AG20443 (cell line): ENCODE measurements at places on chromosomes 13 and 19.
A peak's percentile ranks its signal among the peaks of the same experiment; 100 is the strongest.

- peak; percentile 57 for DNase-seq
These were observed 14.9 kb upstream of the SCN1B start for GRCh38 chr19:35015270-35015953.

DNA sequence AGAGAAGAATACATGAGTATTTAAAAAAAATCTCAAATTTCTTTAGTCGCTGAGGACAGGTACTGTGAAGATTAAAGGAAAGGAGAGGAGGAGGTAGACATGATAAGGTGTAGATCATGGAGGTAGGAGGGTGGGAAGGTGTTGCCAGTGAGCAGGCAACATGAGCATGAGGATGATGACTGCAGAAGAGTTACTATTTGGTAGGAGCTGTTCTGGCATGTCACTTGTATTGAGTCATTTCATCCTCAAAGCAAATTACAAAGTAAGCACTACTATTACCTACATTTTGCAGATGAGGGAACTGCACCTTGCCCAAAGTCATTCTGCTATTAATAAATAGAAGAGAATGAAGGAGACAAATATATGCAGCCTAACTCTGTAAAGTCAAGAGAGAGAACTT is 435.8 kb upstream of the KLF12 start:
- no peak for DNase-seq

GRCh38 chr19:45641274-45642105 is 2.3 kb upstream of the EML2 start:
- DNase-seq: peak; percentile 73

DNA sequence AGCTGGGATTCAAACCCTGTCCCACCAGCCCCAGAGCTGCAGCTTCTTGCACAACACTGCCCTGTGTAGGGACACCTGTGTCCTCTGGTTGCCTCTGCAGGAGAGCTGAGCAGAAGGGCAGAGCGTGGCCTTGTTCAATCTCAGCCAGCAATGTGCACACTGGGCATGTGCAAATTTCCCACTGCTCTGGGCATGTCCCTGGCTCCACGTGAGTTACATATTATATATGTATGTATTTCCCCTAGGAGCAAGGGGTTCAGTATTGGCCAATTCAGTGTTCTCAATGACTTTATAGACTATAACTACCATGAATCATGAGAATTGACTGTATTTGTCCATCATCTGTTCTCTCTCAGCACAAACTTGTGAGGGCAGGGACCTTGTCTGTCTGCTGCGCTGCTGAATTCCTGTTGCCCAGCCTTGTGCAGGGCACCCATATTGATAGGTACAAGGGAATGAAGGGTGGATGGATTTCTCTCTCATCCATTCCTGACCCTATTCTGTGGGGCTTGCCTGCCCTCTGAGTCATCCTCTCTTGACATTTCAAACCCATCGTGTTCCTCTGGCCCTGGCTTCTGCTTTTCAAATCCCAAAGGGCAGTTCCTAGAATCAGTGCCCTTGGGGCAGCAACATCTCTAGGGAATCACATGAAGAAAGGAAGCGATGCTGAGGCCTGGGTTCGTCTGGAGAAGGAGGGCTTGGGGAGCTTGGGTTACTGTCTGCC is 69.7 kb downstream of the ERICH6B start:
- no peak for DNase-seq

DNA sequence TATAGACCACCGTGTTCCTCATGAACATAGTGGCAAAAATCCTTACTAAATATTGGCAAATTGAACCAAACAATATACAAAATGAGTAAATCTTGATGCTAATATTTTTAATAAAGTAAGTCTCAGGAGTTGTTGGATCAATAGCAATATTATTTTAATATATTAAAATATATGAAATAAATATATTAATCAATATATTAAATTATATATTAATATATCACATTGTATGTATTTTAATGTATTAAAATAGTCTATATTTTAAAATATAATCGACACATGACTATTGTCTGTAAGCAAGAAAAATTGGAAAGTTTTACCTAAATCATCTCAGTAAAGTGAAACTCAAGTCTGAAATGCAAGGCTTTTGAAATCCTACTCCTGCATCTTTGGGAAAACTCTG is 78.9 kb upstream of the GJB6 start:
- no peak for DNase-seq

- no peak for DNase-seq
These were observed 10.5 kb downstream of the EGLN2 start for GRCh38 chr19:40809358-40810086.

- no peak for DNase-seq
These were observed 3.0 kb downstream of the GADD45GIP1 start for GRCh38 chr19:12953799-12954611.

- peak; percentile 45 for DNase-seq
These were observed 96.8 kb downstream of the ATP8A2 start for GRCh38 chr13:25468325-25469168.

- DNase-seq: no peak
These were observed 31.6 kb upstream of the TCF3 start for GRCh38 chr19:1683869-1684572.

GRCh38 chr13:74103970-74104555 is 30.1 kb downstream of the KLF12 start:
- DNase-seq: no peak

DNA sequence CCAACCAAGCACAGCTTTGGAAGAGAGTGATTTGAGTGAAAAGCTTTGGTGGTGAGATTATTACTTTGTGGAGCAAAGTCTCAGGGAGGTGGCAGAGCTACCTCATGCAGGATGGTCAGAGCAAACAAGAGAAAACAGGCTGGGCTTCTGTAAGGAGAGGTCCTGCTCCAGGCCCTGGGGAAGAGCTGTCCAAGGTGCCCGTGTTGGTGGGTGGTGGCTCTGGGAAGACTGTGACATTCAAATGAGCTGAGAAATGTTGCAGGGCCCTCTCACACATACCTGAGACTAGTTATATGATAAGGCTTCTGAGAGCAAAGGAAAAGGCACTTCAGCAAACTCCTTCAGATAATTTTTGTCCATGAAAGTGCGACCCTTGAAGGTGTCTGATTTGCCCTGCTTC is 205.5 kb upstream of the SOX21 start:
- peak; percentile 12 for DNase-seq

DNA sequence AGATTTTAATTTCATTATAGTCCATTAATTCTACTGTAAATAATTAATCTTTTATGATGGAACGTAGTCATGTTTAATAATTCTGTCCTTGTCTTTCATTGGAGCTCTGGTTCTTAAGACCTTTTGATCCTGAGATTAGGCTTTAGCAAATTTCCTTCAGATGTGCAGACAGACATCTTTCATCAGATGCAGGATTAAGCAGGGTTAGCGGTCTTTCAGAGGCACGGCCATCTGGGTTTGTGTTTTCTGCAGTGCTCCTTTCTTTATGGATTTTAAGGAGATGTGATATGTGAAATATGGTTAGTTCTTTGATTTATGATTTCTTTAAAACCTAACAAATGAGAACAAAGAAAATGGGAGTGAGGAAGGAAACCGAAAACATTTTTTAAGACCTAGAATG is 643.9 kb upstream of the SGCG start:
- DNase-seq: no peak

DNA sequence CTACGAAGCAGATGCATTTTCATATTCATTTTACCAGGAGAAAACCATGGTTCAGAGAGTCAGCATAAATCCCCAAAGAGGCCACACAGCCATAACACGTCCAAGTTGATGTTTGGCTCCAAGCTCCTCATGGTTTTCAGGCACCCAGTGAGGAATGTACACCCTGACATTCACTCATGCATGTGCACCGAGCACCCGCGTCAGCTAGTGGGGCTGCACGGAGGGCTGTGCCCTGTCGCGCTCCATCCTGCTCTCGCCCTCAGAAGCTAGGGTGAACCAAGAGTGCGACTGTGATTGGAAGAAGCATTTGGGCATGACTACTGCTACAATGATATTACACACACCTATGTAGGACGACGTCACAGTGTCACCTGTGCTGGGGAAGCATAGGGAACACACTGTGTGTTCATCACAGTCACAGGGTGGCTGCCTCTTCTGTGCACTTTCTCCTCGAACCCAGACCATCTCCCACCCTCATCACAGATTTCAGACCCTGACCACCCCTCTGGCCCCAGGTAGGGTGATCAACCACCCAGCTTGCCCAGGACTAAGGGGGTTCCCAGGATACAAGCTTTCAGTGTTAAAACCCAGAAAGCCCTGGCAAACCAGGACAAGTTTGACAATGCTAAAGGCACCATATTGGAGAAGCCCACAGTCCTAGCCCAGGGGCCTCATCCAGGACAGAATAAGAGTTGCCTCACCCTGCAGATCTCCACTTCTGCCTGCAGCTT is 148.6 kb upstream of the ZNF507 start:
- DNase-seq: no peak

DNA sequence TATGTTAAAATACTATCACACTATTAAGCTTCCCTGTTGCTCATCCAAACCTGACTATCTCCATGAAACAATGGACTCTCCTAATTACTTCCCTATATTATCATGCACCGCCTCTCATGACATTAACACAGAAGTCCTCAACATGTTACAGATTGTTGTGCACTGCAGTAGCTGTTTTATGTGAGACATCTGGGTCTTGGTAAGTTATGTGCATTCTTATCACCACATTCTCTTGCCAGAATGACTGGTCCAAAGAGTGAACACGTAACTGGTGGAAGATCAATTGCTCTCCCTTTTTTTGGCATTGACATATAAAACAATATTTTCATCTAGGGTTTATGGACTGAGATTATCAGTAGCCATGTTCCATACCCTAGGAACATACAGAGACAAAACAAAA is 59.4 kb downstream of the POSTN start:
- DNase-seq: no peak

- no peak for DNase-seq
These were observed 9.2 kb upstream of the DNAJC15 start for GRCh38 chr13:43014162-43014561.

DNA sequence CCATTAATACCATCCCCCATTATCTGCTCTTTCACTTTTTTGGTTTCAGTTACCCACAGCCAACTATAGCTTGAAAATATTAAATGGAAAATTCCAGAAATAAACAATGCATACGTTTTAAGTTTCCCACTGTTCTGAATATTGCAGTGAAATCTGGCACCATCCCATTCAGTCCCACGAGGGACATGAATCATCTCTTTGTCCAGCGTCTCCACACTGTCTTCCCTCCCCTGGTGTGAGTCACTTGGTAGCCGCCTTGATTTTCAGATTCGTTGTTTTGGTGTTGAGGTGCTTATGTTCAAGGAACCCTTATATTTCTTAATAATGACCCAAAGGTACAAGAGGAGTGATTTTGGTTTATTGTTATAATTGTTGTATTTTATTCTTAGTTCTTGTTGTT is 246.1 kb downstream of the DCT start:
- peak; percentile 79 for DNase-seq

- no peak for DNase-seq
These were observed 68.1 kb upstream of the SLC10A2 start for GRCh38 chr13:103134271-103134670.

DNA sequence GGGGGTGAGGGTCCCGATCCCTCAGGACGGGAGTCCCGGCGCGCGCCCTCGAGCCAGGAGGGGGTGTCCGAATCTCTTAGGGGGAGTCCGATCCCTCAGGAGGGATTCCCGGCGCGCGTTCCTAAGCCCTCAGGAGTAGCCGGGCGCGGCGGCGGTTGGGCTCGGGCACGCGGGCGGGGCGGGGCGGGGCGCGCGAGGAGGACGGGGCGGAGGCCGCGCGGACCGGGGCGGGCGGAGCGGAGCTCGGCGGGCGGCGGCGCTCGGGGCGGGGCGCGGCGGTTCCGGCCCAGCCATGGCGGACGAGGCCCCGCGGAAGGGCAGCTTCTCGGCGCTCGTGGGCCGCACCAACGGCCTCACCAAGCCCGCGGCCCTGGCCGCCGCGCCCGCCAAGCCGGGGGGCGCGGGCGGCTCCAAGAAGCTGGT is at the start of gene CUL4A:
CUL4A (plus strand) TSS at position 278 of the 423 bp plus-strand sequence; CDS start at position 293, 15 bp downstream.
- peak; percentile 93 for DNase-seq

GRCh38 chr19:20273376-20273775 is 106.4 kb downstream of the ZNF486 start:
- DNase-seq: no peak

DNA sequence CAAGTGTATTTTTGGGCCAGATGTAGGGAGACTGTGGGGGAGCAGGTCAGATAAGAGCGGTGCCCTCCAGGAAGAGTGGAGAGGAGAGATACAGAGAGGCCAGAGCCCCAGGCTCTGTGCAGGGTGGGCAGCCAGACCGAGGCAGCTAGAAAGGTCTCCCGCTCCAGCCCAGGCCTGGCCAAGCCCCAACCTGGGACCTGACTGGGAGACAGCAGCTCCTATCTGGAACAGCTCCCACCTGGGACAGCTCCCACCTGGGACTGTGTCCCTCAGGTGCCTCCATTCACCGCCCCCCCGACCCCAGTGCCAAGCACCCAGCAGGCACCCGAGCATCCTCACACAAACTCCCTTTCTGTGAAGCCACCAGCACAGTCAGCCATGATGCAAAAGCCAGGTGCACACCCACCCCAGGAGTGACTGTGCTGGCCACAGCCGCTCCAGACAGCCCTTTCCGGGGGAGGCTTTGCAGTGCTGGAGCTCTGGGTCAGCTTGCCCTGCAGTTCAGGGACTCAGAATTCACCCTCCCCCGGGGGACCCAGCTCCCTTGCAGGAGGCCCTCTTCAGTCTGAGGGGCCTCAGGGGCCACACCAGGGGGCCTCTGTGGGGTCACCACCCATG is 2.1 kb upstream of the GRTP1 start:
- DNase-seq: no peak
